ENCODE measurements at places on chromosomes 4 and X. TPM values are rescaled to one million over a fixed set of nuclear protein-coding genes. Genes with fewer than 3 reads are reported as not detected.

Gene SERPINA7
- total RNA-seq, result not detected

Gene SFRP2
- 6.9 TPM for total RNA-seq

DNA sequence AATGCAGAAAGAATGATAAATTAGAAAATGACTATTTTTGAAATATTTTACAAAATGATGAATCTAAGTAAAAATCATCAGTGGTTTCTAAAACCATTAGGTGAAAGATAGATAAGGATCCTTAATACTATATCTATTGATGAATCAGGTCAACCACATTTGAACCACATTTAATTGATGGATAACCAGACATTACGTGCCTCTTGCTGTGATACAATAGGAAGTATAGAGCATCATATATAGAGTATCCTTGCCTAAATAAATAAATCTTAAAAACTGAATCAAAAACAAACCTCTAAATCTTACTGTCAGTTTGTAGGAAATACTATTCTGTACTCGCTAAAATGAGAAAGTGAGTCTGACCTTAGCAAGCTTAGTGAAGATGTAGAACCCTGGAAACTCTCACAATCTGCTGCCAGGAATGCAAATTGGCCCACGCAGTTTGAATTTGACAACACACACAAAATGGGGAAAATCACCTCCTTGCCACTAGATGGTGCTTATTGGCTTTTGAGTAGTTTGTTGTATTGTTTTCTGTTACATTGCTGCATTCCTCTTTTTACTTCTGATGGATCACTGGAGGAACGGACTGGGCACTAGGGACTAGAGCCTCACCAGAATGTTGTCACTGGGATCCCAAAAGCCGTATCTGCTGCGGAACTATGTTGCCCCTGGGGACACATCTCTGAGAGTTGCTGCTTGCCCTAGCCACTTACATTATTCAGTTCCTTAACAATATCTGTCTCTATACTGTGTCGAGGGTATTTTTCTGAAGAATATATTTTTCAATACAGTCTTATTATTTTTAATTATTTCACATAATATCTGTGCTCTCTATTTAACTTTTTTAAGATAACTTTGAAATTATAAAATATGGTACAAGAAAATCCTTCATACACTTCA is 25.4 kb upstream of the SLAIN2 start:
- DNase-seq, result no peak
- H3K27me3 ChIP-seq, result no peaks in the 10 kb centered on the region
- H3K4me1 ChIP-seq, result no peaks in the 10 kb centered on the region
- no peak overlapping the region for H3K27ac ChIP-seq
- no peak overlapping the region for H3K4me3 ChIP-seq
- no peaks in the 10 kb centered on the region for H3K36me3 ChIP-seq

- H3K36me3 ChIP-seq, result no peaks in the 10 kb centered on the region
- no peak for DNase-seq
- no peaks in the 10 kb centered on the region for H3K4me1 ChIP-seq
- H3K27me3 ChIP-seq, result no peaks in the 10 kb centered on the region
- H3K4me3 ChIP-seq, result no peak overlapping the region
Observed at GRCh38 chr4:150136481-150136880, 58.2 kb downstream of the DCLK2 start.

DNA sequence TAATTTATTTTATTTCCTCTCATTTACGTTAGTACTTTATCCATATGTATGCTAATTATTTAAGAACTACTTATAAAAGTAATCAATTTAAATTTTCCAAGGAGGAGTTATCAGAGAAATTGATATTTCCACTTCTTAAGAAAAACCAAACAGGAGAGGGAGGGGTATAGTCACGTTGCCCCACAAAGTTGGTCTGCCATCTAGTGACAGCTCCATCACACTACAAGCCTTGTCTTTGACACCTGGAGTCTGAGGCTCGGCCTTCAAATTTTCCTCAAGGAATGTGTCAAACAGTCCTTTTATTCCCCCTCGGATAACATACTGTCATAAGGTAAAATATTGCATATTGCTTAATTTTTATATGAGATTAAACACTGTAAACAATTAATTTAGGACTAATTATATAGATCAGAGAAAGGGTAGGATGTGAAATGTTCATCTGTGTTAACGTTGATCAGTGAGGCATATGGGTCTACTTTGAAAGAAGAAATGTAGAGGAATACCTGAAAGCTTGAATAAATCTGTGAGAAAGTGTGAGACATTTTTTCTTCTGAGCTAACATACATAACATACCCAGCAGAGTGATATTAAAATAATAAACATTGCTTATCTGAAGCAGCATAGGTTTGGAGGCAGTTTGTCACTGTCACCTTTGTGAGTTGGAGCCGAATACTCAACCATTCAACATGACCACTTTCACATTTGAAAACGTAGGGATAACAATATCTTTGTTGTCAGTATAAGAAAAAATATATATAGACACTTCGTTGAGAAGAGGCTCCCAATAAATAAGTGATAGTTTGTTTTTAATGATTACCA is 114.4 kb downstream of the GLRA3 start:
- H3K27me3 ChIP-seq, result no peaks in the 10 kb centered on the region
- H3K4me3 ChIP-seq, result no peak overlapping the region
- no peaks in the 10 kb centered on the region for H3K36me3 ChIP-seq
- no peak overlapping the region for H3K27ac ChIP-seq

GRCh38 chr4:182968917-182969650 is 51.9 kb upstream of the DCTD start:
- H3K4me1 ChIP-seq, result no peaks in the 10 kb centered on the region
- H3K27me3 ChIP-seq, result no peaks in the 10 kb centered on the region
- DNase-seq, result no peak
- no peak overlapping the region for H3K27ac ChIP-seq
- no peaks in the 10 kb centered on the region for H3K36me3 ChIP-seq

Gene PLCXD1
- total RNA-seq, result 10.5 TPM

DNA sequence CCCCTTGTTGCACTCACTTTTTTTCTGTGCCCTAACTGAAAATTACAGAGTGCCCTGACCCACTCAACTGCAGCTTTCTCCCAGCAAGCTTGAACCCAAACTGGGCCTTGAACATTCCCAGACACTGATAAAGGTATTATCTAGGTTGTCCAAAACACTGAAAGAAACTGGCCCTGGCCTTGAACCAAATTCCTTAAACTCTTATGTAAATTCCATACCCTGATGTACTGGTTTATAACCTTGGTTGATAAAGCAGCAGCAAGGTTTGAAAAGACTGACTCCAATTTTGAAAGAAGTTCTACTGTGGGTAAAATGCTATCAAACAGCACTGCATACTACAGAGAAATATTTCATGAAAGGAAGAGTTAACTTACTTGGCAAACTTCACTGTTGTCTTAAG is 125.6 kb downstream of the PHF8 start:
- no peak overlapping the region for H3K4me3 ChIP-seq
- no peaks in the 10 kb centered on the region for H3K4me1 ChIP-seq
- H3K36me3 ChIP-seq, result no peaks in the 10 kb centered on the region

Gene GRID2
- total RNA-seq, result under 0.01 TPM

GRCh38 chrX:69154051-69154450 is 11.2 kb downstream of the PJA1 start:
- no peak overlapping the region for H3K27ac ChIP-seq
- no peak for DNase-seq
- no peaks in the 10 kb centered on the region for H3K27me3 ChIP-seq
- H3K4me1 ChIP-seq, result no peaks in the 10 kb centered on the region
- H3K36me3 ChIP-seq, result no peaks in the 10 kb centered on the region

Gene IL1RAPL1
- 0.16 TPM for total RNA-seq

DNA sequence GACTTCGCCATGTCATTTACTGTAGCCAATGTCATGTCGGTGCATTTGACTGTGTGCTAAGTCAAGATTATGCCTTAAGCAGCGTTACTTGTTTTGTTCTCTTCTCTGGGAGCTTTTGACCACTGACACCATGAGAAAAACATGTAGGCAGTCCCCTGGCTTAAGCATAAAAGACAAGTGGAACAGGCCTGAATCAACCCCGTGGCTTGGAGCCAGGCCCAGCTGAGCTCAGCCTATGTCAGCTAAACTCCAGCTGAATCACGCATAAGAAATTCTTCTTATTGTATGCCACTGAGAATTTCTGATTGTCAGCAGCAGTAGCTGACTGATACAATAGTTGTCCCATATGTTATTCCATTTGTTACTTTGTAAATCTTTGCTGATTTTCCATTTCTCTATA is 261.9 kb downstream of the CBLL2 start:
- no peaks in the 10 kb centered on the region for H3K36me3 ChIP-seq
- no peak for DNase-seq
- H3K27me3 ChIP-seq, result no peaks in the 10 kb centered on the region

Gene PAGE4
- not detected for total RNA-seq

Gene CSN1S1
- 6.7 TPM for total RNA-seq

DNA sequence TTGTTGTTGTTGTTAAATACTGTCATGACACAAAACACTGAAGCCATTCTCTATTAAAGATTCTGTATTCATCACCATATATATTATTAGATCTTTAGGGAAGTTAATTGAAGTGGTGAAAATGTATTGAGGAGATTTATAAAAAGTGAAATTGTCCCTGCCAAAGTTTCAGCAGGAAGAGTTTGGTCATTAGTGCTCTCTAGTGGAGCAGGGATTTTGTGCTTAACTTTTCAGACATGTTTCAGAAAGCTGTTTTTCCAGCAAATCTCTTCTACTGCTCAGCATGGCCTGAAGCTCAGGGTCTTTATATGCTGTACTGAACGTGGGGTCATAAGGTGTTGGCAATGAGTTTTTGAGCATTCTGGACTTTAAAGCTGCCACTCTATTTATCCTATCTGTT is 36.7 kb upstream of the CXXC4 start:
- no peak overlapping the region for H3K27ac ChIP-seq
- H3K4me1 ChIP-seq, result no peaks in the 10 kb centered on the region
- H3K27me3 ChIP-seq, result no peaks in the 10 kb centered on the region
- H3K4me3 ChIP-seq, result no peak overlapping the region
- no peaks in the 10 kb centered on the region for H3K36me3 ChIP-seq

DNA sequence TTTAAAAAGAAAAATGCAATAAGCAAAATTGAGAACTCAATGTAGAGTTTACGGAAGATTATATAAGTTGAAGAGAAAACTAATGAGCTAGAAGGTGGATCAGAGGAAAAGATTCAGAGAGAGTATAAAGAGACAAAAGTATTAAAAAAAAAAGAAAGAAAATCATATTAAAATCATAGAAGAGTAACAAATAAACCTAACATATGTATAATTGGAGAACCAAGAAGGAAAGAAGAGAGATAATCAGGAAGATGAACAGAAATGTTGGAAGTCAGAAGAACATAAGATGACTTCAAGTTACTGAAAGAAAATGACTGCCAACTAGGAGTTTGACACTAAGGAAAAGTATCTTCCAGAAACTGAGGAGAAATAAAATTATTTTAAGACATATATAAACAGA is 34.3 kb upstream of the ANTXR2 start:
- no peaks in the 10 kb centered on the region for H3K4me1 ChIP-seq
- no peaks in the 10 kb centered on the region for H3K27me3 ChIP-seq
- H3K4me3 ChIP-seq, result no peak overlapping the region
- no peak overlapping the region for H3K27ac ChIP-seq

DNA sequence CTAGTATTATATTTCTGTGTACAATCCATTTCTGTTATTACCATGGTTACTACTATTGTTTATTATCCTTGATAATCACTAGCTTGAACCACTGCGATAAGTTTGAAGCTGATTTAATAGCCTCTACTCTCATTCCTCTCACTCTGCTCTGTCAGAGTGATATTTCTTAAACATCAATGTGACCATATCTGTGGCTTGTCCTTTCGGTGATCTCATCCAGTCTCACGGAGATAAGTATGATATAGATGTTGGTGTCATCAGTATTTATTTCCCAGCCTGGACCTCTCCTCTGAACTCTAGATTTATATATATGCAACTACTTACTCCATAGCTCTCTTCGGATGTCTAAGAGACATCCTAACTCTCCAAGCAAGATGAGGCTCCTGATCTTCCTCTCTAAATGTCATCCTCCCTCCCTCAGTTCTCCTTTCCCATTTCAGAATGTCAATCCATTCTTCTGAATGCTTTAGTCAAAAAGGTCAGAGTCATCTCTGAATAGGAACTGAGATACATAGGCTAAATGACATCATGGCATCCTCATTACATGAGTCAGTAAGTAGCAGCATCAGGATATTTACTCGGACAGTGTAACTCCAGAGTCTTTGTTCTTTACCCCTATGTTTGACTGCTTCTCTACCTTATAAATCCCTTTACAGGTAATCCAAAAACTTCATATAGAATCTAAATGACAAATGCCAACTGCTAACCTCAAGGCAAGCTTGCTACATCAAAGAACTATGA is 129.5 kb downstream of the PACRGL start:
- H3K27me3 ChIP-seq, result no peaks in the 10 kb centered on the region
- H3K27ac ChIP-seq, result no peak overlapping the region
- no peak overlapping the region for H3K4me3 ChIP-seq
- H3K4me1 ChIP-seq, result no peaks in the 10 kb centered on the region
- no peak for DNase-seq
- H3K36me3 ChIP-seq, result no peaks in the 10 kb centered on the region

- H3K27ac ChIP-seq, result peak overlapping the region; percentile 23
- no peaks in the 10 kb centered on the region for H3K27me3 ChIP-seq
- no peaks in the 10 kb centered on the region for H3K4me1 ChIP-seq
- DNase-seq, result no peak
Observed at GRCh38 chr4:158131027-158131426, 41.8 kb downstream of the GASK1B start.

Gene CENPU
- total RNA-seq, result 4.3 TPM

DNA sequence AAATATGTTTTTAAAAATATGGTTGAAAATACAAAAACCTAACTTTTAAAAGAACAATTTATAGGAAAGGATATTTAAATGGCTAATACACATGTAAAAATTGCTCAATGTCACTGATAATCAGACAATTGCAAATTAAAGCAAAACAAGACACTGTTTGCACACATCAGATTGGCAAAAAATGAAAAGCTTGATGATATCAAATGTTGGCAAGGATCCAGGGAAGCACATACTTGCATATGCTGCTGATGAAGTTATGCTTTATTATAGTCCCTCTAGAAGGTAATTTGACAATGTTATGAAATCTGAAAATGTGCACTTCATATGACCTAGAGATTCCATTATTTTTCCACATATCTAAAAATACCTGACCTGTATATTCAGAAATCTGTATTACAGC is 45.7 kb upstream of the EPGN start:
- no peaks in the 10 kb centered on the region for H3K27me3 ChIP-seq
- DNase-seq, result no peak
- no peaks in the 10 kb centered on the region for H3K4me1 ChIP-seq
- H3K4me3 ChIP-seq, result no peak overlapping the region
- no peak overlapping the region for H3K27ac ChIP-seq

Gene WDR17
- total RNA-seq, result 4.5 TPM

DNA sequence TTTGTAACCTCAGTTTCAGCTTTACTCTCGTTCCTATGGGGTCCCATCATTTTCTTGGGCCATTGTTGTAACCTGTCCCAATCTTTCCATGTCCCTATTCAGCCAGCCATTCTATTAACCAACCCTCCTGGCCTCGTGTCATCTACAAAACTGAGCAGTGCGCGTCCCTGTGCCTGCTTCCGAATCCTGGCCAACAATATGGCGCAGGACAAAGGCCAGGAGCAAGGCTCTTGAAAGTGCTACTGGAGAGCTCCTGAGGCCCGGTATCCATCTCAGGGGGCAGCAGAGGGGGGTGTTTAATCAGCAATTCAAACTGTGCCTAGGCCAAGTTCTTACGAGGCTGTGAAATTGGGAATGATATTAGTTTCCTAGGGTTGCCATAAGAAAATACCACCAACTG is 41.2 kb upstream of the APLN start:
- H3K27me3 ChIP-seq, result no peaks in the 10 kb centered on the region
- DNase-seq, result no peak
- no peak overlapping the region for H3K27ac ChIP-seq
- no peaks in the 10 kb centered on the region for H3K36me3 ChIP-seq

- no peak overlapping the region for H3K27ac ChIP-seq
- H3K4me1 ChIP-seq, result no peaks in the 10 kb centered on the region
Observed at GRCh38 chr4:5403746-5404497, 304.4 kb downstream of the EVC2 start.
